Fibroblast of the conjunctiva (primary cell): ENCODE measurements at places on chromosomes 2 and 18.

GRCh38 chr2:140462990-140463389 lies 1667.8 kb downstream of the LRP1B start:
- no peak for DNase-seq

GRCh38 chr2:223758131-223758840 lies 79.1 kb downstream of the AP1S3 start:
- no peak for DNase-seq

GRCh38 chr2:20501974-20502373 lies 55.1 kb downstream of the RHOB start:
- peak; percentile 99 for DNase-seq

DNA sequence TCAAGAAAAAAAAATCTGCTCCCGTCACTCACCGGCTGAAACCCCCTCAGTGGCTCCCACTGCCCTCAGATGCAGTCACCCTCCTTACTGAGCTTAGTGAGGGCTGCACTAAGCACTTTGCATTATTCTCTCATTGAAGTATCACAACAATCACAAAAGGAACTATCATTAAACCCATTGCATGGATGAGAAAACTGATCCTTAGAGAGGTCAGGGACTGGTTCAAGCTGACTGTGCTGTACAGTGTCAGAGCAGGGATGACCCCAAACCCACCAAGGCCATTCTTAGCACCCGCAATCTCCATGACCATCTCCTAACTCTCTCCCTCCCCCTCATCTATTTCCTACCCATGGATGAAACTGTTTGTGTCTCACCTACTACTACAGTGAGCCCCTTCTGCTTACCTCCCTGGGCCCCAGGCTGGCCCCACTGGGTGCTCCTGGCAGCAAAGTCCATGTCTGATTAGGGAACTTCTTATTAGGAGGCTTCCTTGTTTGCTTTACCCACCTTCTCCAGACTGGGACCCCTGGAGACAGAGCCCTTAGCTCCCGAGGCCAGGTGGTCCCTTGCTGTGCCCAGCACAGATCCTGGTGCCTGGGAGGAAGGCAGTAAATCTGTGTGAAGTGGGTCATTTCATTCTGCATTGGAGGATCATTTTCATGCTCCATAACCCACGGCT lies 139.3 kb upstream of the ID2 start:
- DNase-seq = no peak

- no peak for DNase-seq
Observed at GRCh38 chr2:241695651-241696050, 6.2 kb upstream of the ING5 start.
